Smooth muscle cell of the brain vasculature (primary cell): ENCODE measurements at places on chromosomes 7 and 10.

- peak; percentile 24 for DNase-seq
Observed at GRCh38 chr7:136528329-136528728, 340.1 kb upstream of the CHRM2 start.

GRCh38 chr10:129707406-129708388 is 240.7 kb downstream of the MGMT start:
- DNase-seq = peak; percentile 10

DNA sequence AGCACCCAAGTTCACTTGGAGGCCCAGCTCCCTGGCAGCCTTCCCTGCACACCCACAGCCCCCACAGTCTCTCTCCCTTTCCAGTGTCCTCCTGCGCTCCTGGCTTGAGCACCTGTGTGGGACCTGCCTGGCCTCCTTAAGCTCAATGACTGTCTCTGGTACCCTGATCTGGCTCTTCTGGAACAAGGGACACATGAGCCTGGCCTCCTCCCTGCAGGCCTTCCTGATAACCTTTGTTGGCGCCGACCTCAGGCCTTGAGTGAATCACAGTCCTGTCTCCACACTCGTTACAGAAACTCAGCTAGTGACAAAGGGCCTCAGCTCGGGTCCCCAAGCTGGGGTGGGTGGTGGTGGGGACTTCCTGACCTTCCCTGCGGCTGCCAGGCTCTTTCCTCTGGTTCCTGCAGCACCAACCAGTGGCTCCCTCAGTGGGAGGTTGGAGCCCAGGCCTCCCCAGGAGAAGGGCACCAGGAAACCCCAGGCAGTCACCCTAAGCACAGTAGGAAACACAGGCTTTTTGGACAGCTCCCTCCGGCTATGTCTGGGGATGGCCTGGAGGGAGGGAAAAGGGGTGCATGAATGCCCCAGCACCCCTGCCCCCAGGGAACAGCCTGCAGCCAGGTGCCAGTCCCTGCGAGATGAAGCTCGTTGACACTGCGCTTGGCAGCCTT is 147.3 kb downstream of the SH3PXD2A start:
- DNase-seq = no peak

- no peak for DNase-seq
Observed at GRCh38 chr7:15315678-15316077, 246.1 kb downstream of the AGMO start.

- DNase-seq = no peak
Observed at GRCh38 chr7:134245253-134245652, 71.5 kb downstream of the SLC35B4 start.

GRCh38 chr7:39733881-39734632 is 110.7 kb downstream of the RALA start:
- no peak for DNase-seq

DNA sequence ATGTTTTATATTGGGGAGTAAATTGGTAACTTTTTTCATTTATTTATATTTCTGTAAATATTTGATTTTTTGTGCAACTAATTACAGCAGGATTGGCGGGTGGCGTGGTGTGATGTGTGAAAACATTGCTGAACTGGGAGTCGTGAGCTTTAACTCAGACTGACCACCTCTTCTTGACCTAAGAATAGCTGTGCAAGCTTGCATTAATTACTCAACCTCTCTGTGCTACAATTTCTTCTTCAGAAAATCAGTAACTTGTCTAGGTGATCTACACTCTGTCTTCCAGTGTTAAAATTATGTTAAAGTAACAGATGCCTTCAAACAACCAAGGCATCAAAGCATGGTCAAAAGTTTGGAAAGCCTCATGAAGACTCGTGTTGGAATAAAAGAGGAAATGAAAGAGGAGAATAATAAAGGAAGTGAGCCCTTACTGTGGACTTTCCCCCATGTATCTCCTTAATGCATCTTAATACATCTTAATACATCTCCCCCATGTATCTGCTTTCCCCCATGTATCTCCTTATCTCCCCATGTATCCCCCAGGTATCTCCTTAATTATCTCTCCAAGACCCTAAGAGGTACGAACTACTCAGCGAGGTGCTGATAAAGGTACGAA is 71.2 kb downstream of the SVIL start:
- DNase-seq = no peak

- peak; percentile 29 for DNase-seq
Observed at GRCh38 chr10:69567920-69568319, 5.3 kb downstream of the NEUROG3 start.

GRCh38 chr7:23349484-23350157 is 50.5 kb downstream of the MALSU1 start:
- DNase-seq = no peak
